Fibroblast of upper back skin (primary cell): ENCODE measurements at places on chromosomes 2 and 18.

DNA sequence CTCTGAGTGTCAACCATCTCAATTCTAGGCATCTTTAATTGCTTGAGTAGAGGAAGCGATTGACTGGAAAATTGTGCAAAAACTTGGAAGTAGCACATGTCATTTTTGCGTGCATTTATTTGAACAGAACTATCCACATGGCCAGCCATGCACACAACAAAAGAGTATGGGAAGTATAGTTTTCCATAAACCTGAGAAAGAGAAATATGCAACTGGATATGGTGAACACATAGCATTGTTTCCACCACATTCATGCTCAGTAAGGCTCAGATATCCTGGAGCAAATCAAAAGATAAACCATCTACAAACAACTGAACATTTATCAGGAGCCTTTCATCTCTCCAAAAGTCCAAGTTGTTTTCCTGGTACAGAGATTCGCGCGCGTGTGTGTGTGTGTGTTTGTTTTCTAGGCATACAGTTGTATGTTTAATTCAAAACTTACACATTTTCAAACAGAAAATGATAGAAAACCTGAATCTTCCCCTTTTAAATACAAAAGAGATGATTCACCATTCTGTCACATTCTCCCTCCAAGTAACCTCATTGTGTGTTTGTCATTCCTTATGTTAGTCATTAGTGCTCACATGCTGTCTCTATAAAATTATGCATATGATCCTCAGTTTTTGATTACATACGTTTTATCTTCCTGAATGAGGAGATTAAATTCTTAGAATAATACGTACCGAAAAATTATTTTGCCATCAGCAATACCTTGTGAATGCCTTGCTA is 780.4 kb upstream of the NRXN1 start:
- peak; percentile 70 for DNase-seq

DNA sequence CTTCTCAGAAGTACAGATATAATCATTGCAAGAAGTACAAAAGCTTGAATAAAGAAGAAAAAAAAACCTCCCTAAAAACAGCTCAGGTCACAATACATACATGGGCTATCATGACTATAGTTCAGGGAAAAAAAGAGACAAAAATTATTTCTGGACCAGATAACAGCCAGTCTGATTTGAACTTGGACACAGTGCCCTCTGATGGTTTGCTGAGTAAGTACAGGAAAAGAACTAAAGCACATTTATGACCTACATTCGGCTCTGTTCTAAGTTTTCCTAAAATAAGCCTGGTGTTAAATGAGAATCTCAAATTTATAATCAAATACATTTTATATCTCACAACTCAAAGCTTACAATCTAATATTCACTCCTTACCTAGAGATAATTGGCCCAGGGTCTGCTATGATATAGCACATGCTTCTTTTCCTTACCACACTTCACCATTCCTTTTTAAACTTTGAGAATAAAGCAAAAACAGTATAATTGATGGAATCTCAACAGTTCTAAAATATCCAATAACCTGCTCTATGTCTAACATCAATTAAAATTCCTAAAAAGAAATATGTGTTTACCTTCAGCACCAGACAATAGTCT is 81.1 kb downstream of the RAPH1 start:
- peak; percentile 53 for DNase-seq

- DNase-seq: peak; percentile 24
Observed at GRCh38 chr18:13615432-13615861, 110.9 kb downstream of the FAM210A start.

DNA sequence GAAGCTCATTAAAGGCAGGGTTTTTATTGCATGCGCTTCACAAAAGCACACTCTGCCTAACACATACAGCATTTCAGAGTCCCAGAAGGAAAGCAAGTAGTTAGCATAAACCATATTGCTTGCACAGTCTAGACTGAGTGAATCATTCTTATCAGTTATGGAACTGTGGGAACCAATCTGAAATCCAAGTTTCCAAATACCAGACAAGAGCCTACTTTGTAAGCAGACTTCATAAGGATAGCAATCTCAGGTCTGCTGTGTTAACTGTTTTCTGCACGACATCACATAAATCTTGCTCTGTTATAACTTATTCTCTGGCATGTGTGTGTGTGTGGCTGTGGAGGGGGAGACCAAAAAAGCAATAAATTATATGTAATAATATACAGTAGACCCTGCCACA is 608.1 kb upstream of the REG3G start:
- DNase-seq: no peak

DNA sequence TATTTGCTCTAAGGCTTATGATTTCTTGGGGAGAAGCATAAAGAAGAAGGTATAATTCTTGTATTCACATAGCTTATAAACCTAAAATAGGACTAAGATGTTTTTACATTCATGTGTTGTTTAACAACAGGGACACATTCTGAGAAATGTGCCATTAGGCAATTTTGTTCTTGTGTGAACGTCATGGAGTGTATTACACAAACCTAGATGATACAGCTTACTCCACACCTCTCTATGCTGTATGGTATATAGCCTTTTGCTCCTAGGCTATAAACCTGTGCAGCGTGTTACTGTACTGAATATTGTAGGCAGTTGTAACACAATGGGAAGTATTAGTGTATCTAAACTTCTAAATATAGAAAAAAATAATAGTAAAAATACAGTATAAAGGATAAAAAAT is 92.1 kb downstream of the PHLPP1 start:
- DNase-seq: no peak

DNA sequence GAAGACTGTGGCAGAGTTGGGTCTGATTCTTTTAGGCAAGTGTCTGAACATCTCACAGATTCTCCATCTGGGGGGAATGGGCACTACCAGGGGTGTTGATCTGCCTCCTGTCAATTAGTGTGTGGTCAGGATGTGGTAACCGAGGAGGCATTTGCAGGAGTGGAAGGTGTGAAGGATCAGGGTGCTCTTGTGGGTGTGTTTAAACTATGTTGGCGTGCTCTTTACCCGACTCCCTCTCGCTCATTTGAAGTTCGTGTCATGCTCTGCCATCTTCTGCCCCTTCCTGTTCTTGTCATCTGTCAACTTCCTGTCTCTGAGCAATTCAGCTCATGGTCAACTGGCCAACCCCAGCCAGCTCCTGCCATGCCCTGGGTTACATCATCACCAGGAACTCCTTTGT is 107.9 kb downstream of the RTN4 start:
- DNase-seq: no peak

- DNase-seq: no peak
Observed at GRCh38 chr18:70732188-70732587, 443.3 kb downstream of the SOCS6 start.

DNA sequence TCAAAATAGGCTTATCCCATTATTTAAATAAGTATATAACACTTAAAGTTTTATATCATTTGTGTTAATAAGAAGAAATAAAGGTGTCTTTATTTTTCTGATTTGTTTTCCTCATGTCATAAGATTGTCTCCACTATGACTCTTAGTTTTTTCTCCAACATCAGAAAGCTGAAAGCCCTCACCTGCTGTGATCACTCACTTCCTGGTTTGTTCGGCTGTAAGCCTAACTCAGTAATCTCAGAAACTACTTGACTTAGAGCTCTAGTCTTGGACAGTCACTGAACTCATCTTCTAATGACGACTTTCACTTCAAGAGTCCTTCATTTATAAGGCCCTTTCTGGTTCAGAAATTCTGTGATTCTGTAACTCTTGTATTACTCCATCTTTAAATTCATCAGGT is 311.0 kb downstream of the ZEB2 start:
- DNase-seq: no peak

GRCh38 chr18:75206452-75207309 is 2.3 kb downstream of the PTGR3 start:
- no peak for DNase-seq

GRCh38 chr2:195148004-195148403 is 509.0 kb upstream of the SLC39A10 start:
- DNase-seq: no peak

DNA sequence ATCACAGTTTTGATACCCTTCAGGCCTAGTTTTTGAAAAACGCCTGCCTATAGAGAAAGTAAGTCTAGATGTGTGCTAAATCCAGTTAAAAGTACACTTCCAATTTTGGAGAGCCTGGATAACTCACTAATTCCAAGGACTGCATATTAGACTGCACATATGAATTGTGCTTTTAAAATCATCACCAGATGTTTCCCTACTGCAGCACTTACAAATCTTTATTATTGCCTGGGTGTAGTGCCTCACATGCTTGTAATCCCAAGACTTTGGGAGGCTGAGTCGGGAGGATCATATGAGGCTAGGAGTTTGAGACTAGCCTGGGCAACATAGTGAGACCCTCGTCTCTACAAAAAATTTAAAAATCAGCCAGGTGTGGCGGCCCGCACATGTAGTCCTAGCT is 35.9 kb upstream of the HTR2B start:
- DNase-seq: peak; percentile 57

DNA sequence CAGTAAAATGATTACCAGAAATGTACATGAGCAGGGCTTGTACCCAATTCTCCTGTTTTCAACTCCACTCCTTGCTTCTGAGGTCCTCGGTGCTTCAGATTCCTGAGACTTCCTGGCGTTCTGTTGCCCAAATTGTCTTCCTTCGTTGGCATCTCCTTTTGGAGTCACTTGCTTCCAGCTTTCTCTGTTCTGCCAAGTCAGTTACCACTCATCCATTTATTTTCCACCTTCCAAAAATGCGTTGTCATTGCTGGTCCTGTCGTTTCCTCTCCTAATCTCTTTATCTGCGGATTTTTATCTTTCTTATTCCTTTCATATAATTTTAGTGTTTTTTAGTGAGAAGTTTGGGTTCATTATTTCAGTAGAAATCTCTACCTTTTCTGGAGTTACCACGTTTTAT is 18.5 kb upstream of the EFR3B start:
- DNase-seq: no peak

- no peak for DNase-seq
Observed at GRCh38 chr2:122651780-122652179, 896.3 kb downstream of the TSN start.

- DNase-seq: no peak
Observed at GRCh38 chr18:27094621-27095020, 90.5 kb downstream of the CHST9 start.

DNA sequence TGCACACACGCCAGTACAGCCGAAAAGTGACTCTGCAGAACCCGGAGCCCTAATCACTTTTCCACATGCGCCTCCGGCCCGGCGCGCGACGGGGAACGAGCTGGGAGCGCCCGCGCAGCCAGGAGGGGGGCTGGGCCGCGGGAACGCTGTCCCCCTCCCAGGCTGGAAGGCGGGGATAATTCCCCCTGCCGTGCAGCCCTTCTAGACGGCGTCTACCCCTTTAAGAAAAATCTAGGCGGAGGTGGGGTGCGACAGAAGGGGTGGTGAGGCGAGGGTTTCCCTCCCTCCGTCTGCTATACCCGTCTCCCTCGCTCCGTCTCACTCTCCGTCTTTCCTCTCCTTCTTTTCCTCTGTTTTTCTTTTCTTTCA is 2.4 kb downstream of the CYP26B1 start:
- no peak for DNase-seq

DNA sequence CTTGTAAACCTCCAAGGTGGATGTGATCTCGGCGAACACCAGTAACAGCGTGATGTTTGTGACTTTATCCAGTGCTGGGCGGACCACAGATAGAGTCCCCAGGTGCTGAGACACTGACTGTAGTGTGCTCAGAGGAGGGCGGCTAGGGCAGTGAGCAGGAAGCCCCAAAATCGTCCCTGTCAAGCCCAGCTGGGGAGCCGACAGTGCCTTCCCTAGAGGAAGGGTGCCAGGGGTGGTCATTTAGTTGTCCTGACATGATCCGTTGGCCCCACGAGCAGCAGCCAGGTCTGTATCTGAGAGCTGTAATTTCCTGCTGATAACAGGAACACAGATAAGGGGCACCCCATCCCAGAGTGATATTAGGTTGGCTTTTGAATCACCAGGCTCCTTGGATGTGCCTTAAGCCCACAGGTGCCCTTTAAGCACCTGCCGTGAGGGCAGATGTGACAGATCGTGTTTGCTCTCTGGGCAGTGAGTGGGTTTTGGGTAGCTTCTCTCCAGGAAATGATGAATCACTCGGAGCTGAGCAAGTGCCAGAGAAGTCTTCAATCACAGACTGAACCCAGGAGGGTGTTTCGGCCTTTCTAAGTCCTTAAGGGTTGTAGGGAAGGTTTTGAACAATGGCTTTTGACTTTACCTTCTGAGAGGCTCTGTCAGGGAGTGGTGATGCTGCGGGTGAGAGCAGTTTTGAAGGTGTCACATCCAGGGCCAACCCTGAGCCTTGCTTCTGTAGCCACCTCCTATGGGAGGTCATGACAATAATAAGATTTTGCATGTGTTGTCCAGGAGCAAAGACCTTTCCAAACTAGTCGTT is 7.7 kb downstream of the LPIN1 start:
- DNase-seq: peak; percentile 36

DNA sequence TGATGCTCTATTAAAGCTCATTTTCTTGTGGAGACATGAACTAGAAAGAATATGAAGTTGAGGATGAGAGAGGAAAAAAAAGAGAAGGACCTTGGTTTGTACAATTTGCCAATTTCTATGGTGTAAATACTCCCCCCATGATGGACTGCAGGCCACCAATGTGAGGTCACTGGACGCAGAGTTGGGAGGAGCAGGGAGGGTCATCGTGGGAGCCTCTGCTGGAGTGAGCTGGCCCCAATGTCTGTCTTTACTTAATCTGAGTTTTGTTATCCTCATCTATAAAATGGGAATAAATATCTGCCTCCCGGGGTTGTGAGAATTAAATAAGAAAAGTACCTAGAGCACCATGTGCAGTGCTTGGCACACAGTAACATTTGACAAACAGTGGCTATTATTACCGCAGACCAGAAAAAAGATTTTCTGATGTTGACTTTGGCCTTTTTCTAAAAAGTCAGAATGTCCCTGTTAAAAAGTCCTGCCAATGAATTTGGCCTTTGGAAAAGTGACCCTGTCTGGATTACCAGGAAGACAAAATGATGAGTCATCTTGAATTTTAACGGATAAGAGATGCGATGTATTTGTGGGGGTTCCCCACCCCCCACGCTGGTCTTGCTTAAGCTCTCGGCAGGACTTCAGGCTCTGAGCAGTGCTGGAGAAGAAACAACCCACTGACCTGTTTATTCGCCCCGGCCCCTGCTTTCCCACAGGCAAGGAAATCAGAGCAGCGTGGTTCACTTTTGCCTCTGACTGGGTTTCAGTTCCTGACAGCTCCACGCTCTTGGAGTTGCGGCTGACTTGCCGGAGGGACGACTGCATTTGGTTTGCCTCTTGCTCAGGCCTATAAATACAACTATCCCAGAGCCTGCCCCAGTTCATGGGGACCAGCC is 50.3 kb upstream of the FOSL2 start:
- DNase-seq: peak; percentile 83

- DNase-seq: no peak
Observed at GRCh38 chr2:66429693-66430504, 5.0 kb upstream of the MEIS1 start.

DNA sequence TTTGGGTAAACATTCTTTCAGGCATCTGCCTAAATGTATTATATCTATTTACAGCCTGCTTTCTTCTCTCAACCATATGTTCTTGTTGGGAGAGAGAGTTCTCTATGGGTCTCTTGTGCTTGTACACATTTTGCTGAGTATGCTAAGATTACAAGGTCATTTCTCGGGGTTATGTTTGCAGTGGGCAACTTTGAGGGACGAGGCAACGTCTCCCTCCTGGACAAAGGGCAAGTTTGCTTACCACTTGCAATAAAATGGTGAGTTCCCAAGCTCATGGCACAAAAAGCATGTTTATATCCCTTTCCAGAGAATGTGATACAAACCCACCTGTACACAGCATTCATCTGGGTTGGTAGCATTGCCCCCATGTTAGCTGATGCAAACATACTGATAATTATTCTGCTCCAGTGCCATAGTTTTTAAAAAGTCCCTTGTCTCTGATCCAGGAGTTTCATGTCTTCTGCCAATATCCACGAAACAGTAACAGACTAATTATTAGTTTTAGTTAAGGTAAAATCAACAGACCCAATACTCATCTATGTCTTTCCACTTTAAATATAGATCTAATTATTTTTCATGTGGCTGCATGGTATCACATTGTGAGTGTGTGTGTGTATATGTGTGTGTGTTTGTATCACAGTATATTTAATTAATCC is 84.2 kb upstream of the MAPK4 start:
- DNase-seq: no peak
